ENCODE measurements at places on chromosomes 12 and 14.
A peak's percentile ranks its signal among the peaks of the same experiment; 100 is the strongest.

DNA sequence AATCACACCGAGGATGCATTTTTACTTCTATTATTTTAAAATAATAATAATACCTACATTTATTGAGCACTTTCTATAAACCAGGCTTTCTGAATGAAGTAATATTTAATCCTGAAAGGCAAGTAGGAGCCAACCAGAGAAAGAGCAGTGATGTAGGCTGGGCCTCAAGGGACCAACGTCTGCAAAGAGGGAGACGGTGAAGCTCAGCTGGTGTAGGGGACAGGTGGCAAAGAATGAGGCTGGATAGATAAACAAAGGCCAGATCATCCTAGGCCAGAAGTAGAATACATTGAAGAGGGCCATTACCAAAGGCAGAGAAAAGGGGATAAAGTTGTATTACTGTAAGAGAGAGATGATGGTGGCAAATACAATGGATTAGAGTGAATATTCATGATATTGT is 810 bp upstream of the TMBIM4 start:
- DNase-seq: no peak

DNA sequence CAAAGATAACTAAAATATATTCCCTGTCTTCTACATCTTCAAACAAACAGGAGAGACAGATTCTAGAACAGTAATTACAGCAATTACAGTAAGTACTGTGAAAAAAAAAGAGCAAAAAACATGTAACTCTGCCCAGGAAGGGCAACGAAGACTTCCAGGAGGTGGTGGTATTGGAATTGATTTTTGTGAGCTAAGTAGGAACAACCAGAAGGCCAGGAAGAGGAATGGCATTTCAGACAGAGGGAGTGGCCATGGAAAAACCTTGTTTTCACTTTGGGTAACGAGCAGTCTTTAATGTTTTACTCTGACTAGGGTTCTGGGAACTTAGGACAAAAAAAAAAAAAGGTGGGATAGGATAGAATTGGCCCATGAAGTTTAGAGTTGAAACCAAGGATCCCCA is 196.3 kb upstream of the PLEKHG7 start:
- DNase-seq: no peak

GRCh38 chr14:69288011-69288771 is 28.2 kb downstream of the GALNT16 start:
- DNase-seq: no peak

DNA sequence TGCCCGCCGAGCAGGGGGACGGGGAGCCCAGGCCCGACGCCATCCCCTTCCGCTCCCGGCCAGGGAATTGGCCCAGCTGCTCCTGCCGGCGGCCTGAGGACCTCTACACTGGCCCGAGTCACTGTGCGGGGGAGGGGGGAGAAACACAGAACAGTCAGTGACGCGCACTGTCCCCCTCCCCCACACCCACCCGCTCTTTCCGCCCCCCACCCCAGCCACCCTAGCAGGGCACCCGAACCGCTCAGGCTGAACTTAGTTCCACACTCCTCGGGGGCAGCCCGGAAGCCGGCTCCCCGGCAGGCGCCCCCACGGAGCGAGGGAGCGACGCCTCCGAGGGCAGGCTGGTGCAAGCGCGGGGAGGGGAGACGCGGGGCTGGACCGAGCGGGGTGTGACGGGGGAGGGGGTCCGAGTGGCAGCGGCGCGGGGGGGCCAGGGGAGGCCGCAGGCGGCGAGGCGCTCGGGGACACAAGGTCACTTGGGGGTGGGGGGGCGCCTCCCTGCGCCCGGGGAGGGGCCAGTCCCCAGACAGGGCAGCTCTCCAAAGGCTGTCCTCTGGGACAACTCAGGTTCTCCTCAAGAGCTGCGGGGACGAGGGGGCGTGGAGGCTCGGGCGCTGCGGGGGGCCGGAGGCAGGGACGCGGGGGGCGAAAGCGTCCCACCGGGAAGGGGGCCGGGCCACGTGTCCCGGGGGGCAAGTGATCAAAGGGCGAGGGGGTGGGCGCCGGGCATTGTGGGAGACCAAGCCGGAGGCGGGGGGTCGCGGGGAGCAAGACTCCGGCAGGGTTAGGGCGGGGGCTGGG is 648 bp downstream of the CHD4 start:
- DNase-seq: peak; percentile 53

DNA sequence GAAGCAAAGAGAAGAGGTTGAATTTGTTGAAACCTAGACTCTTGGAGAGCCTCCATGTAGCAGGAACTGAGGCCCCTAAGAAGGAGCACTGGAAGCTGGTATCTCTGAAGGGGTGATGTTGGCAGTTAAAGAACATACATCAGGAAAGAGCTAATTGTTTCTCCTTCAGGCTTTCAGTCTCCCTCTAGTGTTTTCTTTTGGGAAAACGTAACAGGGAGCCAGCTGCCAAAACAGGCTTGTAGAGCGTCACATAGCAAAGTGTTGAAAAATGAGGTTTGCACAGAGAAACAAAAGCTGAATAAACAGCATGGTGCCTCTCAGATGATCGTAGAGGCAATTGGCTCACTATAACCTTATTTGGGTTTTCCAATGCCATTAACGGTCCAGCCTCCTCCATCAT is 46.9 kb upstream of the CAND1 start:
- DNase-seq: no peak

DNA sequence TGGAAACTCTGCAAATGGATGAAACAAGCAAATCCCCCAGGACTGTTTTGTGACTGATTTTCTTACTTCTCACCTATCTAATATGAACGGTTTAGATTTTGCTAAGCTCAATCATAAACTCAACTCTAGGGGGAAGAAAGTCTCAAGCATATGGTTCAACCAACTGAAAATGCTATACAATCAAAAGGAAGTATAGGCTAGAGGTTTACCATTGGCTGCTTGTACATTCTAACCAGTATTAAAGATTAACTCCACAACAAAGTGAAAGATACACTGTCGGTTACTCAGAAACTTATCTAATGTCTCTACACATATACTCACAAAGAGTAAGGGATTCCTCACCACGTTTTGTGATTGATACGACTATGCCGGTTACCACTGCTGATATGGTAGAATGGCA is 281.8 kb upstream of the SOX5 start:
- DNase-seq: no peak
